ENCODE measurements at places on chromosomes 16 and 17.
A peak's percentile ranks its signal among the peaks of the same experiment; 100 is the strongest.

- no peak for DNase-seq
Observed at GRCh38 chr16:86088816-86089215, 189.9 kb downstream of the IRF8 start.

DNA sequence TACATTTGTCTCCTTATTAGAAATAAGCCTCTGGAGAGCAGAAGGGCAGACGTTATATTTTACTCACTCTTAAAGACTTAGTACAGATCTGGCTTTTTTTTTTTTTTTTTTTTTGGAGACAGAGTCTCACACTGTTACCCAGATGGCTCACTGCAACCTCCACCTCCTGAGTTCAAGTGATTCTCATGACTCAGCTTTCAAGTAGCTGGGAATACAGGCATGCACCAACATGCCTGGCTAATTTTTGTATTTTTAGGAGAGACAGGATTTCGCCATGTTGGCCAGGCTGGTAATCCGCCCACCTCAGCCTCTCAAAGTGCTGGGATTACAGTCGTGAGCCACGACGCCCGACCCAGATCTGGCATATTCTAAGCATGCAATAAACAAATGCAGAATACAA is 36.4 kb upstream of the TMEM97 start:
- DNase-seq: peak; percentile 84

DNA sequence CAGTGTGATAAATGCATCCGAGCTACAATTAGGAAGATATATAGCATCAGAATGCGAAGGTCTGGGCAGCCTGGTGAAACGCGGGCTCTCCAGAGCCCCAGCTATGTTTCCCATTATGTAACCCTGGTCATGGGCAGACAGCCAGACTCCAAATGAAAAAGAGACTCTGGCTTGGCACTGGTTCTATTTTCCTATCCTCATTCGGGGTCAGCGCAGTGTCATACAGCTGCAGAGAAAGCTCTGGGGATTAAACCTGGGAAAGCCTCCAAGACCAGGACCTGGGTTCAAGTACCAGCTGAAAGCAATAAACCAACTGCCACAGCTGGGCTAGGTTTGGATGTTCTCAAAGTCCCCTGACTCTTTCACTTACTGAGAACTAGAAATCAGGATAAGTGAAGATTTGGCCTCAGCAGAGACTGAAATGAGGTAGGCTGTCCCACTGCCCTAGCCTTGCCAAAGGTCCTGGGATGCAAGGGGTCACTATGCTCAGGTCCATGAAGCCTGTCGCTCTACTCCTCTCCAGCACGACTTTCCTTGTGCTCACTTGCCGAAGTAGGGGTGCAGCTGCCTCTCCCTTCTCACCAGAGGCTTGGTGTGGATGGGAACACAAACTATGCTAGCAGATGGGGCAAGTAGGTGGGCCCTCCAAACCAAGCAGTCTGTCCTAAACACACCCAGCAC is 123.8 kb downstream of the SMG6 start:
- DNase-seq: peak; percentile 92

DNA sequence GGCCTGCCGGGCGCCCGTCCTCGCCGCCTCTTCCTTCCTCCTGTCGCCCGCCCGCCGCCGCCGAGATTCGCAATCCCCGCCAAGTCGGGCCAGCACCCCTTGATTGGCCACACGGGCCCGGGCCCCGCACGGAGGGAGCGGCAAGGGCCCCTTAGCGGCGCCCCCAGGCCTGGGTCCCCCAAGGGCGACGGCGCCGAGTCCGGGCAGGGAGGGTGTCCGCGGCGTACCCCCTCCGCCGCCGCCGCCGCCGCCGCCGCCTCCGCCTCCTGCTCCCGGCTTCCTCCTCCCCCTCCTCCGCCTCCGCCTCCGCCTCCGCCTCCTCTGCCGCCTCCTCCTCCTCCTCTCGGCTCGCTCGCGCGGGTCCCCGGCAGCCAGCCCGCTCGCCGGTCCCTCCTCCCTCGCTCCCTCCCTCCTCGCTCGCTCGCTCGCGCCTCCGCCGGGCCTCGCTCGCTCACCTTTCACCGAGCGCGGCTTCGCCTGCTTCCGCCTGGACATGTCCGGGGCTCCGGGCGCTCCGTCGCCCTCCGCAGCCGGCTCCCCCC is 561 bp downstream of the ZNF423 start:
- peak; percentile 85 for DNase-seq

GRCh38 chr17:34653511-34653910 is 74.1 kb downstream of the TMEM132E start:
- DNase-seq: no peak

GRCh38 chr16:54425068-54425467 is 138.5 kb upstream of the IRX3 start:
- DNase-seq: no peak

DNA sequence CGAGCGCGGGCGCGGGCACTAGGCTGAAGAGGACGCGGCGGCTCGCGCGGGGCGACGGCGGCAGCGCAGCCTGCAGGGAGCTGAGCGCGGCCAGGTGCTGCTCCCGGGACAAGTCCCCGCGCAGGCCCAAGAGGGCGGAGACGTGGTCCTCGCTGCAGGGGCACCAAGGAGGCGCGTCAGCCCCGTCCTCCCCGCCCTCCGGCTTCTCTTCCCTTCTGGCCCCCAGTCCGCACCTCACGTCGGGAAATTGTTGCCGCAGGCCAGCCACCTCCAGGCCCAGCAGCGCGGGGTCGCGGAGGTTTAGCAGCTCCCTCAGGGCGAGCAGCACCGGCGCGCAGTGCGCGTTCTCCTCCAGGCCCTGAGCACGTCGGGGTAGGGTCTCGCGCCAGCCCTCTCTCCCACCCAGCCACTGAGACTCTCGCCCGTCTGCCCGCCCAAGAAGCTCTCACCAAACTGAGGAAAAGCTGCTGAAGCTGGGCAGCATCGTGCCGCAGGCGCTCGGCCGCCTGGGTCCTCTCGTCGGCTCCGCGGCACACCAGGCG is 761 bp upstream of the MATCAP1 start:
- no peak for DNase-seq

DNA sequence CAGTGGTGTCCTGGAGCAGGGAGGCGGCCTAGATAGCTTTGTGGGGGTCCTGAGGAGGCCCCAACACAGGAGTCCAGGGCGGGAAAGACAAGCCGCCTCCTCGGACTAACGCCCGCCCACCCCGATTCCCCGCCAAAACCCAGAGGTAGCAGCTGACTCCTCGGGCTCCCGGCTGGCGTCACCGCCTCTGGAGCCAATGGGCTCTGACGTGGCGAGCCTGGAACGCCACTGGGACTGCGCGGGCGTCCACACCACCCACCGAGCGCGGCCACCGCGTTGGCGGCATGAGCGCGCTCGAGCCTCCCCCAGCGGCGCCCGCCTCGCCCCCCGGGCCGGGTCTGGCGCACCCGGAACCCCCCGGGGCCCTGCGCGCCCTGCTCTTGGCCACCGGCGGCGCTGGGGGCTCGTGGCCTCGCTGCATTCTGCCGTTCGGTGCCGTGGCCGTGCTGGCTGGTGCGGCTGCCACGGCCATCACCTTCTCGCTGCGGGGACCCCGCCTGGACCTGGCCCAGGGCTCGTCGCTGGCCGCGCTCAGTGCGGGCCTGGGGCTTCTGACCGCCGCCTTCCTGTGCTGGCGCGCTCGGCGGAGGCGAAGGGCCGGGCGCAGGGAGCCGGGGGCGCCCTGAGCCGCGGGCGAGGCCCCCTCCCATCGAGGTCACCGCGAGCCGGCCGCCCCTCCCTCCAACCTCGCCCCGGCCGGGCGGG is 3.4 kb upstream of the NTN3 start:
- DNase-seq: peak; percentile 70

DNA sequence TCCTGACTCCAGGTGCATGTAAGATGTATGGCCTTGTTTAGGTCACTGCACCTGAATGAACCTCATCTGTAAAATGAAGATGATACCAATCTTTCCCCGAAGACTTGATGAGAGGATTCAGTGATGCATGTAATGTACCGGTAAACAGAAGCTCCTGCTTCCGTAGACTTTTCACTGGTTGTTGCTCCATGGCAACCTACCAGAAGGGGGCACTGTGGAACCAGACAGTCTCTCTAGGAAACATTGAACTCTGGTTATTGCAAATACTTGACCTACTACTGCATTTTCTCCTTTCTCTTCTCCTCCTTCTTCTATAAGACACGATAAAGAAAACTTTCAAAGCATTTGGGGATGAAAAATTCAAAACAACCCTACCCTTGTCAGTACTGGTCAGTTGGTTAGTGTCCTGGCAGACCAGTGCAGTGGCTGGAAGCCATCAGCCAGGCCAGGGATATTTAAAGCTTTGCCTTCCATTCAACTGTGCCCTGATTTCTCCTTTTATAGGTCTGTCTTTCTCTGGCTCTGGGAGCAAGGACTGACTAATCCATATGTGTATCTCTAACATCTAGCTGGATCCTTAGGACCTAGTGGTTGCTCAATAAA is 667.4 kb upstream of the SALL1 start:
- DNase-seq: peak; percentile 49

- DNase-seq: no peak
Observed at GRCh38 chr16:84786605-84787262, 33.1 kb upstream of the CRISPLD2 start.

DNA sequence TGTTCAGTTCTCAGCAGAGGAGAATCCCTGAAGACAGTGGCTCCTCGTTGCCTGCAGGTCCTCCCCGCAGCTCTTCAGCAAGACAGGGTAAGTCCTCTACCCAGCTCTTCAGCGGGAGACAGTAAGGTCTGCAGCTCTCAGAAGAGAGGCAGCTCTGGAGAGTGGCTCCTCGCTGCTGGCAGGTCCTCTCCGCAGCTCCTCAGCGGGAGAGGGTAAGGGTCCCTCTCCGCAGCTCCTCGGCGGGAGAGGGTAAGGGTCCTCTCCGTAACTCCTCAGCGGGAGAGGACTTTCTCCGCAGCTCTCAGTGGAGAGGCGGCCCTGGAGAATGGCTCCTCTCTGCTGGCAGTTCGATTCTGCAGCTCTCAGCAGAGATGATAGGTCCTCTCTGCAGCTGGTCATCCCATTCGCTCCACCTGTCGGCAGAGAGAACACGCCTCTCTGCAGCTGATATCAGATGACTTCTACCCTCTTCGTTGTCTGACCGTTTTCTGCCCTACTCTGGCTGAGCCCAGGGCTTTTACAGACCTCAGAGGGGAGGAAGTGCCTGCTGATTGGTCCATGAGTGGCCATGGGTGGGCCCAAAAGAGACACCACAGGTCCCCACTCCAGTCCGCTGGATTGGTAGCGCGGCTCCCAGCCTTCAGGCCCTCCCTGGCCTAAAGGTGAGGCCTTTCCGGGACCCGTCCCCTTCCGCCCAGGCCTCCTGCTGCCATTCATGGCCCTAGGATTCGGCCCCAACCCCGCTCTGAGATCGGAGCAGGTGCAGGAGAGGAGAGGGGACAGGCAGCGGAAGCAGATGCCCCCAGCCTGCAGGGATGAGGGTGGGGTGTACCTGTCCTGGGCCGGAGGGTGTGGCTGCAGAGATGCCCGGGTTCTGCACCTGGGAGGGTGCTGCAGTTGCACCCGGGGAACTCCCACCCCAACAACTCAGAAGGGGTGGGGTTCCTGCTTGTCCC is 11.9 kb upstream of the SHCBP1 start:
- peak; percentile 22 for DNase-seq

DNA sequence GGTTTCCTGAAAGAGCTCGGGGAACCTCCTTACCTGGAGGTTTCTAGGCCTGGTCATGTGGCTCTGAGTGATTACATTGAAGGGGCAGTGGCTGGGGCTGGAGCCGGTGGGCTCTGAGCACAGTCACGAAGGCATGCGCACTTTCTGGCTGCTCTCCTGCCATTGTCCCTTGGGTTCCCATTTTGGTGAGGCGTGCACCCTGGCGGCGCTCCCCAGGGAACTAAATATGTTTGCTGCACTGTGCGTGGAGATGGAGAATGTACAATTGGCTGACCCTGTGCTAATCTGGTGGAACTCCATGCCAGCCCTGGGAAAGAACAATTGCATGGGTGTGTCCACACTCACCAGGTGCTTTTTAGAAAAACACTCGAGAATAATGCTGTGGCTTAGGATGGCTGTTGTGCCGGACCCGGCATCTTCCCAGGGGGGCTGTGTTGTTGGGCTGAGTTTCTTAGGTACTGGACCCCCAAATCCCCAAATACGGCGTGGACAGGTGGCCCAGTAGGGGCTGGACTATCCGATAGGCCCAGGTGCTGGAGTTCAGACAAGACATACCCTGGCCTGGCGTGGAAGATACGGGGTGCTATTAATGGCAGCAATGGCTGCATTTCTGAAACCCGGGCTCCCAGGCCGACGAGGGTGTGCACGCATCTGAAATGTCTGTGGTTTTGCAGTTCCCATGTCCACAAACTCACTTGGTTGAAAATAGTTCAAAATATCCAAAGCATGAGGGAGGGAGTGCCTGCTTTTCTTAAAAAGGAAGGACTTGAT is 230.5 kb downstream of the SEC14L1 start:
- peak; percentile 76 for DNase-seq

GRCh38 chr17:43456661-43457361 is 27.0 kb upstream of the DHX8 start:
- peak; percentile 36 for DNase-seq

DNA sequence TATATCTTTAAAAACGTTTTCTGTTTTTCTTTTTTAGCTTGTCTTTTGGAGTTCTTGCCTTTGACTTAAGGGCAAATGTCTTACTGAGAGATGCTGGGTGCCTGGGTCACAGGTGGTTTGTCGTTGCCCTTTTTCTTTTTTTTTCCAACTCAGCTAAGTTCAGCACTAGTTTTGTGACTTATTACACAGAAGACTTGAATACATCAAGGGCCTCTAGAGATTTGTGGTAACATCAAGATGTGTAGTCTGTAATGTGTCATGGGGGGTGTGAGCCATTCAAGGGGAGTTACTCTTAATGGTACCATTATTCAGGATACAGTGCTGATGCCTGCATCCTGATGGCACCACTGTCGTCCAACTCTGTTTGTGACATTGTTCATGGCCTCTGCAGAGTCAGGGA is 95.1 kb downstream of the PRKCA start:
- DNase-seq: no peak

GRCh38 chr16:53123747-53124146 is 69.0 kb downstream of the CHD9 start:
- DNase-seq: peak; percentile 66

DNA sequence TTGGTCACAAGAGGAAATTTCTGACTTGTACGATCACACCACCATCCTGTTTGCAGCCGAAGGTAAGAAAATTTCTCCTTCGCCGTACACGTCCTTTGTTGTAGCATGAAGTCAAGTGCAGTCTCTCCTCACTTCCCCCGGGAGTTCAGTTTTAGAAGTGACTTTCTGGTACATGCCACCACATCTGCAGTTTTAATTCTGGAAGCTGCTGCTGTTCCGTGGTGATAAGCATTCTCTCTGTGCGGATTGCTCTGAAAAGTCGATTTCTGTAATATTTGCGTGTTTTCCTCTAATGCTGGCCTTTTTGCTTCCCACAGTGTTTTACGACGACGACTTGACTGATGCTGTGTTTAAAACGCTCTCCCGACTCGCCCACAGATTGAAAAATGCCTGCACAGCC is 20.6 kb downstream of the METTL22 start:
- no peak for DNase-seq
